RPMI7951 (cell line): ENCODE measurements at places on chromosomes 6 and 20.
A peak's percentile ranks its signal among the peaks of the same experiment; 100 is the strongest.

DNA sequence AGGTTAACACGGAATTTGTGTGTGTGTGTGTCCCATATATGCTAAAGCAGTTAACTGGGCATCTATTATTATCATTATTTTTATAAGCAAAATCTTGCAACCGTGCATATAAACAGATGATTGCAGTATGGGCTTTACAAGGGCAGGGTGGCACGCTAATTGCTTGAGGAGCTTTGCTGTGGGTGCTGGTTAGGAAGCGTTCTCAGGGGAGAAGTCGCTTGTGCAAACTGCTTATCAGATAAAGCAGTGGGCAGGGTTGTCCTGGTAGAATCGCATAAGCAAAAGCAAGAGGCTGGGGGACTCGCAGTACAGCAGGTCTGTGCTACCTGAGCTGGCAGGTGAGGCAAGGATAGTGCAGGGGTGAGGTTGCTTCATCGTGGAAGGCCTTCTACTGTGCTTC is 9.7 kb upstream of the CCN6 start:
- no peak for DNase-seq

DNA sequence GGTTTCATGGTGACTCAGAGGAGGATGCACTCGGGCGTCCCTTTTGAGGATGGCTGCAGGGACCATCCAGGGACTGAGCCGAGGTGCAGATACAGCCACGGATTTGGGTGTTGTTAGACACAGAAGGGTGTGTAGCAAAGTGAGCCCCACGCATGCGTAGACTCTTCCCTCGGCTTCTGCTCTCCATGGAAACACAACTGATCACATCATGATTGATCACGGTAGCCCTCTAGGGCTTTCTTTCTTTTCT is 606 bp upstream of the ULBP1 start:
- DNase-seq = peak; percentile 59

GRCh38 chr6:16471910-16472297 is 233.5 kb downstream of the GMPR start:
- no peak for DNase-seq

- no peak for DNase-seq
These were observed 86.5 kb downstream of the QRSL1 start for GRCh38 chr6:106715922-106716321.

- no peak for DNase-seq
These were observed 22.4 kb downstream of the SASH1 start for GRCh38 chr6:148365041-148365440.

GRCh38 chr6:157304899-157305663 is 18.2 kb downstream of the TMEM242 start:
- DNase-seq = peak; percentile 5

GRCh38 chr20:36967636-36968035 is 16.1 kb upstream of the SAMHD1 start:
- no peak for DNase-seq

GRCh38 chr6:52304983-52305390 is 20.4 kb upstream of the MCM3 start:
- DNase-seq = no peak

GRCh38 chr6:49636713-49637349 is at the start of gene RHAG:
TSS of gene RHAG (minus strand) at chr6:49636839. CDS start at chr6:49636812, 27 bp downstream.
- no peak for DNase-seq

GRCh38 chr6:144690133-144690532 is 405.0 kb downstream of the UTRN start:
- DNase-seq = no peak

GRCh38 chr6:146901940-146902816 is 302.0 kb upstream of the STXBP5 start:
- DNase-seq = peak; percentile 41
